ENCODE measurements at places on chromosomes 13 and 19.

GRCh38 chr13:99133848-99134247, 66.8 kb upstream of the UBAC2 start:
- DNase-seq, result no peak

DNA sequence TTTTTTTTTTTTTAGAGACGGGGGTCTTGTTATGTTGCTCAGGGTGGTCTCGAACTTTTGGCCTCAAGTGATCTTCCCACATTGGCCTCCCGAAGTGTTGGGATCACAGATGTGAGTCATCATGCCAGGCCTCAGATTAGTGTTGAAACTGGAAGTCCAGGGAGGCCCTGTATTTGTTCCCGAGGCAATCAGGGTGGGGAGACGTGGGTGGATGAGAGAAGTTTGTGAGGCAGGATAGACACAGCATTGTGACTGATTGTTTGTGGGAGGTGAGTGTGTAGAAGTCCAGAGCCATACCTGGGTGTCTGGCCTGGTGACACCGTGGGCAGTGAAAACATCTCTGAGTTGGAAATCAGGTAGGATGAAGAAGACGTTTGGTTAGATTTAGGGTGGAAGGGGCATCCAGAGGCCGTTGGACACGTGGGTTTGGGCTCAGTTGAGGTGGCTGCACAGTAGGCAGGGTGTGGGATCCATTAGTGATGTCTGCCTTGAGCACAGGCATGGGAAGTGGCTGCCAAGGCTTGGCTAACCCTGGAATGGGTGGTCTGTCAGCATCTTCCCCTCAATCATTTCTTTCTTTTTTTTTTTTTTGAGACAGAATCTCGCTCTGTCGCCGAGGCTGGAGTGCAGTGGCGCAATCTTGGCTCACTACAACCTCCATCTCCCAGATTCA, 12.4 kb downstream of the RTN2 start:
- no peak for DNase-seq

- no peak for DNase-seq
Observed at GRCh38 chr13:78997902-78998629, 339.1 kb upstream of the OBI1 start.

DNA sequence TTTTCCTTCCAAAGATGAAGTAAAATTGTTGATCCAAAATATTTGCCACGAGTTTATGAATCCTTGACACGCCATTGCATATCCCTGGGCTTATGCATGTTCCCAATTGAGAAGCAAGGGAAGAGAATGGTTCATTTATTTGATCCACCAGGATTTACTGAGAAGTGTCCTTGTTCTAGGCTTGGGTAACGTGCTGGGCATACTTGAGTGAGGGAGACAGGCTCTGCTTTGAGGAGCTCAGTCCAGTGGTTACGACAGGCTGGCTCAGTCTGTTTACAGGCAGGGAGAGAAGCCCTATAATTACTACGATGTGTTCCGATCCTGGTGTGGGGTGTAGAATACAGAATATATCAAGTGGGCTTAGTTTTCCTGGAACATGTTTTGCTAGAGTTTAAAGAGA, 6.3 kb upstream of the PNMA8C start:
- no peak for DNase-seq

DNA sequence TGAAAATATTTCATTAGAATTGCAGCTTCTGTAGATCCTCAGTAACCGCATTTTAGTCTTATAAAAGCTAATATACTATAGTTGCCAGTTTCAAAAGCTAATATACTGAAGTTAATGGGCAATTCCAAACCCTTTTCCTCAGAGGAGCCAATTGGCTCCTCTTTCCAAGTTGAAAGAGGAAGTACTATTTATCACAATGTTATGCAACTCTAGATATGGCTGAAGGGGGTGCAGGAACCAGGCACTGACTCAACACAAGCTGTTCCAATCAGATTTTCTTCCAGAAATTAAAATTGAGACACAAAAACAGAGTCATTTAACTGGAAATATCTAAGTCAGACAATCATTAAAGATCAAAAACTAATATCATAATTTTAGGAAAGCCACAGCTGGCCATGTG, 258.9 kb downstream of the PCDH20 start:
- no peak for DNase-seq

GRCh38 chr19:31594701-31595100, 245.5 kb upstream of the TSHZ3 start:
- no peak for DNase-seq

DNA sequence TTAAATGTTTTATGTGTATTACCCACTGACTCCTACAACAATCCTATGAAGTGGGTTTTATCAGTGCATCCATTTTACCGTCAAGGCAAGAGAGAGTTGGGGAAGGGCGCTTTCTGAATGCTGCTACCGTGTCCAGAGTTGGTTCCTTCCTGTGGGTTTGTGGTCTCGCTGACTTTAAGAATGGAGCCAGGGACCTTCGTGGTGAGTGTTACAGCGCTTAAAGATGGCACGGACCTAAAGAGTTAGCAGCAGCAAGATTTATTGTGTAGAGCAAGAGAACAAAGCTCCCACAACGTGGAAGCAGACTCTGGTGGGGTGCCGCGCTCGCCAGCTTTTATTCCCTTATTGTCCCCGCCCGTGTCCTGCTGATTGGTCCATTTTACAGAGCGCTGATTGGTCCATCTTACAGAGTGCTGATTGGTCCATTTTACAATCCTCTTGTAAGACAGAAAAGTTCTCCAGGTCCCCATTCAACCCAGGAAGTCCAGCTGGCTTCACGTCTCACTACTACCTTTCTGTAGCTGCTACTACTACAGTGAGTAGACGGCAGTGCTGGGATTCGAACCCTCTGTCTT, 6.1 kb downstream of the OSCAR start:
- no peak for DNase-seq

DNA sequence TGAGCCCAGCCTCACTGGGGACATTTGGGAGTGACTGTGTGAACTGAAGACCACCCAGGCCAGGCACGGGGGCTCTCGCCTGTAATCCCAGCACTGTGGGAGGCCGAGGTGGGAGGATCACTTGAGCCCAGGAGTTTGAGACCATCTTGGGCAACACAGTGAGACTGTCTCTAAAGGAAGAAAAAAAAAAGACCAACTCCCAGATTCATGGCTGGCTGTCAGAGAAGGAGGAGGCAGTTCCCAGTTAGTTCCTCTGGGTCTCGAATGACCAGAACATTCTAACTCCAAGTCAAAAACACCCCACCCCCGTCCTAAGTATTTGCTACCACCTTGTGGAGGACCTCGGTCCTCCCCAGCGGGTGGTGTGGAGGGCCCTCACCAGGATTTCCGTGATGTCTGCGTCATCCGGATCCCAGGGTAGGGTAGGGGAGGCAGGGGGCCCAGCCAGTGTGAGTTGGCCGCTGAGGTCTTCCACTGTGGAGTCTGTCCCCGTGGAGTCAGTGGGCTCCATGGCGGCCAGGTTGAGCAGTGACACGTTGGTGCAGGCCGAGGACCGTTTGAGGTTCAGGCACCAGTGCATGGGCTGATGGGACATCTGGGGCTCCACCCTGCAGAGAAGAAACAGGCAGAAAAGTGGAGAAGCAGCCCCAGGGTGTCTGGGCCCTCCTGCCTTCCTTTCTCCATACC, 1.3 kb downstream of the TSKS start:
- DNase-seq, result no peak

- DNase-seq, result no peak
Observed at GRCh38 chr13:112772929-112773328, 83.1 kb downstream of the ATP11A start.

GRCh38 chr13:57630661-57631595, 616 bp upstream of the PCDH17 start:
- no peak for DNase-seq

DNA sequence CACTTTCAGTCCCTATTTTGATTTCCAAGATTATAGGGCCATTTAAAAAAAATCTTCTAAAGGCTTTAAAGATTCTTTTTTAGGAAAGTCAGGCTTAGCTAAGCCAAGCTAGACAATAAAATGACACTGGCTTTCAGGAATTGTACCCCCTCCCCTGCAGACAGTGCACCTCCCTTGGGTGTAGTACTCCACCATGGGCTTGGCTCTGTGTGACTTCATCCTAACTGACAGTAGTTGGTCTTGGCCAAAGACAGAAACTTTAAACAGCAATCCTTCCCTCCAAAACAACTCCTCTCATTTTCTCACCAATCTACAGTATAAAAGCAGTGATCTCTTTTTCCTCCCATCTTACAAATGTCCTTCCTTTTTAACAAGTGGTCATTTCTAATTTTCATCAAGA, 283.0 kb downstream of the DNAJC15 start:
- DNase-seq, result no peak

GRCh38 chr13:19927117-19927748, 31.3 kb upstream of the ZMYM2 start:
- peak; percentile 49 for DNase-seq

DNA sequence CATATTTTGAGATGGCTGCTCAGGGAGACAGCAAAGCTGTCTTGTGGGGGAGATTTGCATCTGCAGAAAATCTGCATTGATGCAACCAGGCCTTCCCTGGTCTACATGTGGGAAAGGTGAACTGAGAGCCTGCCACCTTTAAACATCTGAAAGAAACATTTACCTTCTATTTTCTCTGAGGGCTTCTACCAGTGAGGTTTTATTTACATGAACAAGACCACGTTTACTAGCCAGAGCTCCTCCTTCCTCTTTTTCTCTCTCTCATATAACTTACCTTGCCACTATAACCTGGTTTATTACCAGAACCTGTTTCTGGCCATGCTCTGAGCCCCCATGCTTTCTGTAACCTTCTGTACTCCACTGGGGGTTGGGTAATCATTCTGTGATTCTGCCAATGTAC, 14.4 kb upstream of the RUBCNL start:
- DNase-seq, result peak; percentile 30

GRCh38 chr13:62964522-62964921, 1548.9 kb upstream of the PCDH20 start:
- DNase-seq, result no peak

DNA sequence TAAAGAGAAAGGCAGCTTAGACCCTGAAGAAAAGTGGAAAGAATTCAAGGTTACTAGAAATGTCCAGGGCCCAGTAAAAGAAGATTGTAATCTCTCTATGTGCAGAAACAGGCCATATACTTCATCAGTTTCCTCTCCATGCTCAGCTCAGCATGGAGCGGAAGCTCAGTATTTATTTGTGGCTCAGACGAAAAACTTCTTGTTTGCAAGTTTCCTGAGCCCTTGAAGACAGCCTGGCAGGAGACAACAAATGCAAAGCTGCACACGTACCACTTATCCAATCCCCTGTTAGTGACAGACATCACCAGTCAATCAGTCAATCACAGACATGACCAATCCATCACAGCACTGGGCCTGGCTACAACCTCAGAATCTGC, 8.1 kb upstream of the KLF2 start:
- no peak for DNase-seq
